ENCODE measurements at places on chromosomes 7 and 10.

DNA sequence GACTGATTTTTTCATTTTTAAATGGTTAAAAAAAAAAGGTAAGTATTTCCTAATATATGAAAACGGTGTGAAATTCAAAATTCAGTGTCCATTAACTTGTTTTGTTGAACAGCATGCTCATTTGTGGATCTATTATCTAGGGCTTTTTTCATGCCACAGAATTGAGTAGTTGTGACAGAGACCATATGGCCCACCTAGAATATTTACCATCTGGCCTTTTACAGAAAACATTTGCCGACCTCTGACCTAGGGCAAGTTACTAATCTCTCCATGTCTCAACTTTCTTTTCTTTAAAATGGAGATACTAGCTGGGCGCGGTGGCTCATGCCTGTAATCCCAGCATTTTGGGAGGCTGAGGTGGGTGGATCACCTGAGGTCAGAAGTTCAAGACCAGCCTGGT lies 41.3 kb downstream of the GRK5 start:
- no peak for DNase-seq

DNA sequence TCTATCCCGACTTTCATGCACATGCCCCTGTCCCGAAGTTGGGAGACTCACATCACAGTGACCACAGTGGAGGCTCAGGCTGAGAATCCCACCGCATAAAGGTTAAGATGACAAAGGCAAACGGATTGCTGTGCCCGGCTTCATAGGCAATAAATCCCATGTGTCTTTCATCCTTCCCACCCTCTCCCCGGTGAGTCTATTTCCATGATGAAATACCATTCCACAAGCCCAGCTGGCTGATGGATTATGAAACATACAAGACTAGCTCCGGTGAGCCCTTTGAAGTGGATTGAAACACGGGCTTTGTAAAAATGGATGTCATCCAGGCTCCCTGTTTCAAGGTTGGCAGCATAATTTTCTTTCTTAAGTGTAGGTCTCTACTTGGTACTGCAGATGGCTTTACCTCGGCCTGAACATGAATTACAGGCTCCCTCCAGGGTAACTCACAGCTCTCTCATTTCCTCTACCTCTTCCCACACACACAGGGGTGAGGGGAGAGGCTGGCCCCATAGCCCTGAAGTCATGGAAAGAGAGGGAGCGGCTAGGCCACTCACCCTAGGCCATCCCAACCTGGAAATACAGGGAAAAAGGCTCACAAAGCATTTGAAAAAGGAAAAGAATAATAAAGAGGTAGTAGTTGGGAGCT lies 92.0 kb upstream of the CALN1 start:
- DNase-seq = no peak

- DNase-seq = no peak
Observed at GRCh38 chr10:76954838-76955237, 682.8 kb downstream of the KCNMA1 start.

GRCh38 chr7:97012365-97013133 lies 7.2 kb downstream of the DLX6 start:
- no peak for DNase-seq

DNA sequence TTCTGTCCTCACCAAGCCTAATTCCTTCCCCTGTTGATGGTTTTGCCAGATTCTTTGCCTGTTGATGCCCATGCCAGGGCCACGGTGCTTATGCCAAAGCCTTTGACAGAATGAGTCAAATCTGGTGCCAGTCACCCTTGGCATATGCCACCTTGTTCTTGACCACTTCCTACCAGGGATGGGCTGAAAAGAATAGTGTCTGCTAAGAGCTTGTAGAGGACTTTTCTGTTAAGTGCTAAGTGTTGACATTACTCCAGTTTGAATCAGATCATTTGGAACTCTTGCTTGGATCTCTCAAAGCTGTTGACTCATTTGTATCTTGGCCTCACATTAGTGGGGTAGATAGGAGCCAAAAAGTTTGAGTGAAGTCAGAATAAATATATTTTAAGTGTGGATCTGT lies 661.2 kb downstream of the AUTS2 start:
- DNase-seq = no peak

GRCh38 chr7:832167-832967 lies at the start of gene SUN1:
TSS of gene SUN1 (plus strand) at chr7:832476. CDS start at chr7:832525, 49 bp downstream.
- peak; percentile 80 for DNase-seq

GRCh38 chr7:139023076-139023475 lies 12.8 kb downstream of the ZC3HAV1L start:
- DNase-seq = no peak

- DNase-seq = no peak
Observed at GRCh38 chr7:45921699-45922519, 837 bp upstream of the IGFBP3 start.

GRCh38 chr10:60943316-60944057 lies 498 bp downstream of the RHOBTB1 start:
- no peak for DNase-seq

DNA sequence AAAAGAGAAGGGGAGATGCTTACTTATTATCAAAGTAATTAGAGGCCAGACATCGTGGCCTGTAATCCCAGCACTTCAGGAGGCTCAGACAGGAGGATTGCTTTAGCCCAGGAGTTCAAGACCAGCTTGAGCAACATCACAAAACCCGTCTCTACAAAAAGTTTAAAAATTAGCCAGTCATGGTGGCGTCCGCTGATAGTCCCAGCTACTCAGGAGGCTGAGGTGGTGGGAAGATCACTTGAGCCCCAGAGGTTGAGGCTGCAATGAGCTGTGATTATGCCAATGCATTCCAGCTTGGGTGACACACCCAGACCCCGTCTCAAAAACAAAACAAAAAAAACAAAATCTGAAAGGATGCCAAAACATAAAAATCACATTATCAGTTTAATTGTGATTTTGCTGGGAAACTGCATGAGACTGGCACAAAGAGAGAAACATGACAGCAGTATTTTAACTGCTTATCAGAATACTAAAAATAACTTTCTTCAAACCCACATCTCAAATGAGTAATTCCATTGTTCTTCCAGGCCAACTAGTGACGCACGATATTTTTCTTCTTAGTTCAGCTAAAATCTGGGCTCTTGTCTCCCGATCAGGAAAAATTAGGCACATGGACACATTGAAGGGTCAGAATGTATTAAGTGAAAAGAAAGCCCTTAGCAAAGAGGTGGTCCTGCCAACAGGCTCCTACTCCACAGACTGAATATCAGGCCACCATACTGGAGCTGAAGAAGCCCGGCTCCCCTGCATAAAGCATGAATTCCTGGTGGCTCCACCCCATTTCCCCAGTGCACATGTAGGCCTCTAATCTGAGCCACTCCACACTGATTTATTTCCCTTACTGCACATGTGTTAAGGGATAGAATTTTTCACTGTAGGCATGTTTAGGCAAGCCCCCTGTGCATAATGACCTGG lies 9.6 kb upstream of the CCM2 start:
- DNase-seq = peak; percentile 69

GRCh38 chr7:135001390-135002165 lies 15.3 kb downstream of the AGBL3 start:
- DNase-seq = no peak

- no peak for DNase-seq
Observed at GRCh38 chr7:110090110-110090820, 1000.7 kb upstream of the LRRN3 start.

DNA sequence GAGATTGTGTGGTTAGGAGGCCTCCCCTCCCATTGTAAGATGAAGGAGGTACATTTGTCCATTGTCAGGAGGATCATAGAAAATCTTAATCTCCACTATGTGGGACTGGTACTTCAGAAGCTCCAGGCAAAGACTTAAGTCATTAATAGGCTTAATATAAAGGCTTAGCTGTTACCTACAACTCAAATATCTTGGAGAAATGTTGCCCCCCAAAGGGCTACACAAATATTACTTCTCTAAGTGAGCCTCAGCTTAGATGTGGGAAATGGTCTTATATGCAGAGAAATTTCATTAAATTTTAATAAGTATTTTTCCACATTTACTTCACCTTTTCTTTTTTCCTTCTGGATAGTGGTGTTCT lies 27.2 kb downstream of the TAS2R41 start:
- DNase-seq = no peak

DNA sequence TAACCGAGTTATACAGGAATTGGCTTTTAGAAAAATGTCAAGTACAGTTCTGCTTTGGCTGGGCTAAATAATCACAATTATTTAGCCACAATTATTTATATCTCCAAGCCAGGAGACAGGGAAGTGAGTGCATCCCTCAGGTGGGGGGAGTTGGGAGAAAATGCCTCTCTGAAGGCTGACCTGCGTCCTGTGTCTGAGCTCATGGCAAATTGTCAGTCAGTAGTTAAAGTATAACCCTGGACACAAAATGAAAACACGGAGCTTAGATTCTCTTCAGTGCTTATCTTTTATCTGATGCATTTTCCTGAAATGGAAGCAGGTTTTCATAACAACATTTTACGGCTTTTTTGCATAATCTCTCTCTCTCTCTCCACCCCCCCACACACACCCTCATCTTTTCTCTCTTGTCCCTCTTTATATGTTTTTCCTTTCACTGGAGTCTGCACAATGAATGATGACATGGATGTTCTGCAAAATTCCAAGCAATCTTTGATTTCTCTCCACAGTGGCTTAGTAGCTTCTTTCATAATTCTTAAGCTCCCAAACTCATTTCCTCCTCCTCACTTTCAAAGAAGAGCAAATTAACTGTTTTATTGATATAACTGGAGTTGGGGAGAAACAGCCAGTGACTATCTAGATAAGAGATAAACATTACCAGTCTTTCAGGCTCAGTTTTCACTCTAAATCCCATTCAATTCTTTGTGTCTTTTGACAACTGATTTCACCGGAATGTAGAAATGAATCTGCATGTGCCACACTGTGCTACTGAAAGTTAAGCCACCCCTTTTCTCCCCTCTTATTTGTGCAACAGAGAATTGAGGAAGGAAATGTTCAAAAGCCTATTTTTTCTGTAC lies 521.4 kb upstream of the GHITM start:
- DNase-seq = no peak

GRCh38 chr10:74967911-74968666 lies 141.7 kb downstream of the KAT6B start:
- no peak for DNase-seq

GRCh38 chr10:106652279-106652678 lies 512.2 kb downstream of the SORCS1 start:
- DNase-seq = no peak
